Fibroblast of villous mesenchyme (primary cell): ENCODE measurements at places on chromosomes 16 and 17.

GRCh38 chr16:67762385-67762784, 43.3 kb upstream of the GFOD2 start:
- DNase-seq, result no peak

GRCh38 chr16:4342866-4343744, 8.0 kb downstream of the PAM16 start:
- DNase-seq, result no peak

DNA sequence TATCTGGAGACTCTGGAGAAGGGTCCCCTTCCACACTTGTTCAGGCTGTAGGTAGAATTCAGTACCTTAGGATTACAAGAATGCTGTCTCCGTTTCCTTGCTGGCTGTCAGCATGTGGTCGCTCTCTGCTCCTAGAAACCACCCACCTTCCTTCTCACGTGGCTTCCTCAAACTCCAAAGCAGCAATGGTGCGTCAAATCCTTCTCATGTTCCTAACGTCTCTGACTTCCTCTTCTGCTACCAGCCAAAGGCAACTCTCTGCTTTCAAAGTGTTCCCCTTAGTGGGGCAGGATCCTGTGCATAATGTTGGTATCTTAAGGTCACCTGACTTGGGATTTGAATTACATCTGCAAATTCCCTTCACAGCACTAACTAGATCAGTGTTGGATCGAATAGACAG, 30.9 kb upstream of the DYNLRB2 start:
- no peak for DNase-seq

GRCh38 chr16:24700549-24701392, 28.7 kb upstream of the TNRC6A start:
- peak; percentile 95 for DNase-seq

- peak; percentile 54 for DNase-seq
These were observed 55.8 kb downstream of the MYH13 start for GRCh38 chr17:10316801-10317542.

GRCh38 chr16:30930160-30930571, 6.8 kb downstream of the FBXL19 start:
- no peak for DNase-seq

- DNase-seq, result no peak
These were observed 51.3 kb downstream of the EPN2 start for GRCh38 chr17:19288453-19288852.

DNA sequence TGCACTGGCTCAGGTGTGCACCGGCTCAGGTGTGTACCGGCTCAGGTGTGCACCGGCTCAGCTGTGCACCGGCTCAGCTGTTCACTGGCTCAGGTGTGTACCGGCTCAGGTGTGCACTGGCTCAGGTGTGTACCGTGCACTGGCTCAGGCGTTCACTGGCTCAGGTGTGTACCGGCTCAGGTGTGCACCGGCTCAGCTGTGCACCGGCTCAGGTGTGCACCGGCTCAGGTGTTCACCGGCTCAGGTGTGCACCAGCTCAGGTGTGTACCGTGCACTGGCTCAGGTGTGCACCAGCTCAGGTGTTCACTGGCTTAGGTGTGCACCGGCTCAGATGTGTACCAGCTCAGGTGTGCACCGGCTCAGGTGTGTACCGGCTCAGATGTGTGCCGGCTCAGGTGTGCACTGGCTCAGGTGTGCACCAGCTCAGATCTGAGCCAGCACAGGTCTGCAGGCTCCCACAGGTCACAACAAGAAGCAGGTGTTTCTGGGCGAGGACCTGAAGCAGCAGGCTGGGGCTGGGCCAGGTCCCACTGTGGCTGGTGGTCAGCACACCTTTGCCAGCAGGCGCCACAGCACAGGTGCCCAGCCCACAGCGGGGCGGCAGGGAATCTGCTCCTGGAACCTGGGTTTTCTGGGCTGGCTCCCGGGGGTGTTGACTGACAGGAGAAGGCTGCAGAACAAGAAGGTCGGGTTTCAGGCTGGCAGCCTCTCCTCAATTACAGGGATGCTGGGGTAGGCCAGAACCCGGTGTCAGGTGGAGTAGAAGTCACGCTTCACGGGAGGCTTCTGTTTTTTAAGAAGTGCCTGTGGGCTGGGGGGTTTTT, 17.2 kb downstream of the METRNL start:
- no peak for DNase-seq

DNA sequence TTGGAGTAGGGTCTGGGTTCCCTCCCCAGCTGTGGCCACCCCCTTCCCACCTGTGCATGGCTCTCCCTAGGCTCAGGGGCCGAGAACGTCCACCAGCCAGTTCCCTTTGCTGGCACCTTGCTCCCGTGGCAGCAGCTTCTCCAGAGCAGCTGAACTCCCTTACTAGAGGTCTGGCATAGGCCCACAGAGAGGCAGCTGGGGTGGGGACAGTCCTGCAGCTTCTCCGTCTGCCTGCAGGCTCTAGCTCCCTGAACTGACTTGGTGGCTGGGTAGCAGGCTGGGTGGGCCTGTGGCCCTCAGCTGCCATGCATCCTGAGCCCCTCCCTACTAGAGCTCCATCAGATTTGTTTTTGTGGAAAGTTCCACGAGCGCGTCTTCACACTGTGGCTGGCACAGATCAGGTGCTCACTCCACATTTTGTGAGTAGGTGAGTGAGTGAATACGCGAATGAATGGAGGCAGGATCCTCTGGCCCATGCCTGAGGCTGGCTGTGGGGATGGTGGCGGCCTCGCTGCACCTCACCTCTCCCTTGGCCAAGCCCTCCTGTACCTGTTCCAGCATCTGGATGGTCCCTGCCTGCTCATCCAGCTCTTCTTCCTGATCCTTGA, 51.3 kb downstream of the PIPOX start:
- DNase-seq, result no peak

- no peak for DNase-seq
These were observed 24.7 kb downstream of the SOX9 start for GRCh38 chr17:72145562-72145961.

- DNase-seq, result no peak
These were observed 1453.7 kb downstream of the CDH8 start for GRCh38 chr16:60582528-60582927.

- peak; percentile 77 for DNase-seq
These were observed 13.6 kb downstream of the CEP20 start for GRCh38 chr16:15874745-15875314.

- no peak for DNase-seq
These were observed 10.3 kb downstream of the RETREG3 start for GRCh38 chr17:42598905-42599304.

- DNase-seq, result peak; percentile 53
These were observed 7.8 kb downstream of the KRT28 start for GRCh38 chr17:40791787-40792436.

- no peak for DNase-seq
These were observed 74.4 kb downstream of the CCT6B start for GRCh38 chr17:34886831-34887230.
